ENCODE measurements at places on chromosomes 11 and 22.

DNA sequence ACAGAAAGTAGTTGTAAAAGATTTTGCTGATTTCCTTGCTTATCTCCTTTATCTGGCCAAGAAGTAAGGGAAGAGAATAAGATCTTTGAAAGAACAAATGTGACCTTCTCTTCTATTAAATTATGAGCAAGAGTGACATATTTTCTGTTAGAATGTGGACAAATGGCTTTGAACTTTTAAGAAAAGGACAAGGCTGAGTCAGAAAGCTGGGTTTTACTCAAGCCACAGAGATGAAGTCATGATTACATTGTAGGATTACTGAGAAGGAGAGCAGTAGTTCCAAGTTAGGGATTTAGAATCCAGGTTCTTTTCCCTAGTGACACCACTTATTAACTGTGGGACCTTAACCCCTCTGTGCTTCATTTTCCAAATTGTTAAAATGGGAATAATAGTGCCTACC is 13.5 kb downstream of the CCDC90B start:
- DNase-seq, result peak; percentile 57

DNA sequence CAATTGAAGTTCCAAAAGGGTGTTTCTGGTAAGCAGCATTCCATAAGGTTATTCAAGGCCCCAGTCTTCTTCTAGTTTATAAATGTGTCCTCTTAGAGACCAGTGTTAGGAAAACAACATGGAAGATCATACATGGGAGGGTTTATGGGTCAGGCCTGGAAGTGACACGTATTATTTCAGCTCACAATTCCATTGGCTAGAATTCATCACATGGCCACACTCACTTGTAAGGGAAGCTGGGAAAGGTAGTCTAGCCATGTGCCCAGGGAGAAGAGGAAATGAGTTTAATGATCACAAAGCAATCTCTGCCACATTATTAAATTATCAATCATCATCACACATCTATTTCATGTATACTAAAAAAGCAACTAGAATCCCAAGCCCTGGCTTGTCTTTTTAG is 181.7 kb upstream of the TBCEL start:
- DNase-seq, result no peak

DNA sequence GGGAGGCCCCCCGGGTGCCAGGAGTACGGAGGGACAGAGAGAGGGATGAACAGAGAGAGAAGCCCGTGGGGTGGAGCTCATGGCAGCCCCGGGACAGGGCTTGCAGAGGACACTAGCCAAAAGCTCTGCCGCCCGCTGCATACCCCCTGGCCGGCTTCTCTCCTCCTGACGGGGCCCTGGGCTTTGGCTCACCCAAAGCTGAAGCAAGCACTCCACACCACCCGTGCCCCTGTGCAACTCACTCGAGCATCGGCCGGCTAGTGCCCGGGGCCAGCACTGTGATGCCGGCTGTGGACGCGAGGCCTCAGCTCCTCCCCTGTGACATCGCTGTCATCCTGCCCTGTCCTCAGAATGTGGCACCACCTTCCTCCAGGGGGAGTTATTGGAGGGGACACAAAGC is 429.6 kb downstream of the BRD1 start:
- no peak for DNase-seq

DNA sequence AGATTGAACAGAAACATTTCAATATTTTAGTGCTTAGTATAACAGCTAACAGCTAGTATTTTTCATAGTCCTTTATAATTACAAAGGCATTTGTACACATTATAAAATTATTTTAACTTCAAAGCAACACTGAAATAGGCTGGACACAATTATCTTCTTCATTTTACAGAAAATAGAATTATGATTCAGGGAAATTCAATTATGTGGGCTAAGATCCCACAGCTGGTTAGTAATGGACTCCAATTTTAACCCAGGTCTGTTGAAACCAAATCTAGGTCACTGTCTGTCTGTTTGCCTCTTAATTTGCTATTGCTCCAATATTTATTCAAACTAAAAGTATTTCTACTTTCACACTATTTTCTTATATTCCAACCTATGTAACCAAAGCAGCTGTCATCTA is 154.1 kb upstream of the CTSC start:
- no peak for DNase-seq

DNA sequence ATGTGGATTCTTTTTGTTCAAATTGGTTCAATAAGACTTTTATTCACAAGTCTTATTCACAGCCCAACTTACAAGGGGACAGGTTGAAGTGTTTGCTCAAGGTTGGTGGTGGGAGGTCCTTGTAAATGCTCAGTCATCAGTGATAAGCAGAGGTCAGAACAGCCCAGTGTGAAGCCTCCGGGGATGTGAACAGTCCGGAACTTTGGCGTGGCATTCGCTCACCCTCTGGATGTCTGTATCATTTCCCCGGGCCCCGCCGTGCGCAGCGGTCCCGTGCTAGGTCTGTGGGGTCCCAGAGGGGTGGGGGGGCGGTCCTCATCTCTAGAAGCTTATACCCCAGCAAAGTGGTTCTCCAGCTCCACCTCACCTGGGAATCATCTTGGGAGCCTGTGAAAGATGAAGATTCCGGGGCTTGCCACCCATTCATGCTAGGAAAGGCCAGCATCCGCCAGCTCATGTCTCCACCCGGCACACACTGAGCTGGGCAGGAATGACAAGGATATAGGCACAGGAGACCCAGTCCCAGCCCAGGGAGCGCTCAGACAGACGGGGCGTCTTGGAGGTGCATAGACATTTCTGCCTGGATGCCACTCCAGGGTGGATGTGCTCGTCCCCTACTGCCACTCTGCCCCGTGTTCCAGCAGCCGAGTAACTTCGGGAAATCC is 327.5 kb downstream of the TBC1D22A start:
- no peak for DNase-seq

DNA sequence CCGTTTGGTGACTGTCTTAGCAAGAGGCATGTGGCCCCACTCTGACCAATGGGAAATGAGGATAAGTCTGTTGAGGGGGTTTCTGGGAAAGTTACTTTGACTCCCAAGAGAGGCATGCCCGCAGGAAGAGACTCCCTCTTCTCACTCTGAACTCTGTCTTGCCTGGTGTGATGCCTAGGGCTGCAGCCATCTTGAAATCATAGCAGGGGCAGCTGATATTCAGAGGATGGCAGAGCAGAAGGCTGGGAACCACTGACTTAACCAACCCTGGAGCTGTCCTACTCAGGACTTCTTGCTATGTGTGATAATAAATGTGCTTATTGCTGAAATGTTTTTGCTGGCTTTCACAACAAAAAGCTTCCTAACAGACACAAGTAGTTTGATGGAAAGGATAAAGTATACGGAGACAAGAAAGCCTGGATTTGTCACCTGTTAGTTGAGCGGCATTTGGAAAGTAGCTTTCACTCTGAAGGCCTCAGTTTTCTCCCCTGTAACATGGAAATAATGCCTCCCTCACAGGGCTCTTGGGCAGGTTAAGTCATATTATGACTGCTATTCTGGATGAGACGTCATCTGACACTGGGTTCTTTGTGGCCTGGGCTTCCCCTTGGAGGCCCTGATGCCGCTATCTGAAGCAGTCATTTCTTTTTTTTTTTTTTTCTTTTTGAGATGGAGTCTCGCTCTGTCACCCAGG is 128.5 kb downstream of the CEP164 start:
- no peak for DNase-seq

DNA sequence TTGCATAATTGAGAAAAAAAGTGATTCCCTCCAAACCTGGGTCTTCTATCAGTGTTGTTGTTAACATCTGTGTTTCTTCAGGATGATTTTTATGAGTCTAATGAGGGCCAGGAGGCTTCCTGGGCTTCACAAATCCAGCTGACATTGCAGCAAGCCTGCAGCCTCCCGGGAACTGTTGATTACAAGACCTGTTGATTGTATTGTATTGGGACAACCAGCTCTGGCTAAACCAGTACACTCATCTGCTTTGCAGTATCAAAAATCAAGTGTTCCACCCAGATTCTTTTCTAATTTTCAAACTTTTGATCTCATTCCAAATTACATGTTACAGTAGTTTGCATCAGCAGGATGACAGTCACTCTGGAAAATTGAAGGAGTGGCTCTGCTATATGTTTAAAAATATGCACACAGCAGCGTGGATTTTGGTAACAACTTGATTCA is 16.1 kb upstream of the PRSS23 start:
- no peak for DNase-seq

GRCh38 chr11:400241-400689 is 6.3 kb downstream of the PKP3 start:
- DNase-seq, result no peak

DNA sequence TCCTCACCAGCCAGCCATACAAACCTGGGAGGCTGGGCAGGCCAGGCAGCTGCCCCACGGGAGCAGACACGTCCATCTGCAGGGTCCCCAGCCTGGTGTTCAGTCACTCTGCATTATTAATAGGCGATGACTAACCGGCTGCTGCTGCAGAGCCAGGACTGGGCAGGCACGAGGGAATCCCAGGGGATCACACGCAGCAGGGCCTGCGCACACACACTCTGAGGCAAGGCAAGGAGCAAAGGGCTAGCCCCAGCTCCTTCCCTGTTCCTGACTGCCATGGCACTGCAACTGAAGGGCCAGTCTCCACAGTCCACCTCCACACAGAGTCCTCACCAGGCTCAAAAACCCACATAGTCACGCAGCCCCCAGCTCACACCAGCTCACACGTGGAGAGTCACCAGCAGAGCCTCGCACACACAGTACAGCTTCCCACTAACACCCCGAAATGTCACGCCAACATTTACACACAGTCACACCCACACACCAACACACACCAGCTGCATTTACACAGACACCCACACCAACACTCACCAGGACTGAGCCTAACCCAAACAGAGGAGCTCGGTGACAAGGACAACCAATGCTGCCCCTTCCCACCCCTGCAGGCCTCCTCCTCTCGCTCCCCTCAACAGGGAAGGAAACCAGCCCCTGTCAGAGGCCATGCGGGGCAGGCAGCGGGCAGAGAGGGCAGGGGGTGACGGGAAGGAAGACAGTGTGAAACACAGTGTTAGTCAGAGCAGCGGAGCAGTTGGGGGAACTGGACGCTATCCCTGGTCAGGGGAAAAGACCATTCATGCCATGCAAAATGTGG is 47.3 kb downstream of the NRXN2 start:
- no peak for DNase-seq

GRCh38 chr22:27628891-27629631 is 172.5 kb downstream of the MN1 start:
- no peak for DNase-seq

- DNase-seq, result no peak
Measured at GRCh38 chr11:129694538-129694937, 121.1 kb upstream of the TMEM45B start.

DNA sequence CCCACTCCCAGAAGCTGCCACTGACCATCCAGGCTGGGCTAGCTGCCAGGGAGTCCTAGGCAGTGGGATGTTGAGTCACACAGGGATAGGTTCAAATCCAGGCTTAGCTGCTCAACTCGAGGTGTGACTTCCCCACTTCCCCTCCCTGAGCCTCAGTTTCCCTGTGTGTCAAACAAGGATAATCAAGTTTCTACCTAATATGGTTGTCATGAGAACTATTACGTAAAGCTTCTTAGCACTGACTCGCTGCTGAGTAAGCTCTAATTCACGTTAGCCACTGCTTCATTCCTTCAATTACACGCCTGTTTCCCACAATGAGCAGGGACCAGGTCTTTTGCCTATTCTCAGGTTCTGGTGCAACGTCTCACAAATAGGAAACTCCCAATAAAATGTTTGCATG is 67.7 kb downstream of the SEZ6L start:
- no peak for DNase-seq

DNA sequence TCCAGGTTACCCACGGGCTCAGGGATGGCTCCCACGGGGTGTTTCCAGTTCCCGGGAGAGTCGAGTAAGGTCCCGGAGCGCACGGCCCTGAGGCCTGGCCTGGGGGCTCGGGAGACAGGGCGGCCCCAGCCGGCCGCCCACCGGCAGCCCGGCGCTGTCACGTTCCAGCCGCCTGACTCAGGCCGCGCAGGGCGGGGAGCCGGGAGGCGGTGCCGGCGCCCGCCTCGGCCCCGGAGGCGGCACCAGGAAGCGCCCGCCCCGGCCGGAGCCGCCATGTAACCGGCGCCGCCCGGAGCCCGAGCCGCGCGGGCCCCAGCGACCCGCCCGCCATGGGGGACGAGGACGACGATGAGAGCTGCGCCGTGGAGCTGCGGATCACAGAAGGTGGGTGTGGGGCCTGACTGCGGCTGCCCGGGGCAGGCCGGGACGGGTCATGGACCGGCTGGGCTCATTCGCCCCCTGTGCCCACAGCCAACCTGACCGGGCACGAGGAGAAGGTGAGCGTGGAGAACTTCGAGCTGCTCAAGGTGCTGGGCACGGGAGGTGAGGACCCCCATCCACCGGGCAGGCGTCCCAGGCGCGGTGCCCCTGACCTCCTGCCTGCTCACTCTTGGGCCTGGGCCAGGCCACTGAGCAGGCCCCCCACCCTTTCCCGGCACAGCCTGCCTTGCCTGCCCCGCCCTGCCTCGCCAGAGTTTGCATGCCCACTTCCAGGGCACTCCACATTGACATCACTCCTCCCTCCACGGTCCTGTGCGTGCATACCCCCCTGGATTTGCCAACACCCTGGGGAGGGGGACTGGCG is at the start of gene RPS6KA4:
RPS6KA4 (plus strand) TSS at position 256 of the 805 bp plus-strand sequence; CDS start at position 330, 74 bp downstream.
- DNase-seq, result no peak

DNA sequence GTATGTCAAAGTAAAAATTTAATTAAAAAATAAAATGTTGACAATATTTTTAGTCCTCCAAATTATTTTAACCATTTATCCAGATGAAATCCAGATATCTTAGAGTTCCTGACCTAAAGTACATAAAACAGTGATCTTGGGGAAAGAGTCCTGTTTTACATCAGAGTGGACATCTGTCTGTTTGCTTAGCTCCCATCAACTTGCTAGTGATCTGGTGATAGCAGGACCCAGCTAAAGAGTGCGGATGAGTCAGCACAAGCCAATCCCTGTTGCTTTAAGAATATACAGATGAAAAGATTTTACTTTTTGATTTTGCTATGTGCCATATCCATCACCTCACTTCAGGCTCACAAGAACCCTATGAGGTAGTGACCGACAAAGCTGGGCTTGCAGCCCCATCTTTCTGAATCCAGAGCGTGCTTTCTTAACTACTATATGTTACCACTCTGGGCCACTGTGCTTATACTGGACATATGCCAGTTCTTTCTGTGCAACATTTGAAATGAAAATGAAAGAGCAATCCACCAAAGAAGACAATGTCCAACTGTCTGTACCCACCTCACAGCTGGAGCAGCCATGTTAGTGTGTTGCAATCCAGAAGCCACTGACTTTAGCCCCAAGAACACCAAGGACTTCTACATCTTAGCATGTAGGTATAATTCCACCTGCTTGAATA is 167.6 kb upstream of the SESN3 start:
- DNase-seq, result no peak

GRCh38 chr11:35602160-35602793 is 16.0 kb upstream of the FJX1 start:
- no peak for DNase-seq

- DNase-seq, result no peak
Measured at GRCh38 chr11:16799221-16799620, 60.8 kb downstream of the C11orf58 start.
